Trophoblast cell (in vitro differentiated cells and primary cell): ENCODE measurements at places on chromosomes 6 and 20.
A peak's percentile ranks its signal among the peaks of the same experiment; 100 is the strongest.

- H3K36me3 ChIP-seq = no peaks in the 10 kb centered on the region
- peak; percentile 28 for DNase-seq
- no peak overlapping the region for H3K27ac ChIP-seq
- H3K4me1 ChIP-seq = no peaks in the 10 kb centered on the region
- H3K27me3 ChIP-seq = no peaks in the 10 kb centered on the region
These were observed 159.2 kb downstream of the CD109 start for GRCh38 chr6:73854998-73855718.

- peaks cover 59% of the 10 kb centered on the region for H3K27me3 ChIP-seq
- H3K4me1 ChIP-seq = peaks cover 4% of the 10 kb centered on the region
- DNase-seq = no peak
These were observed 929 bp downstream of the CDH22 start for GRCh38 chr20:46307139-46307998.

GRCh38 chr6:43436577-43437282 is 9.4 kb downstream of the ABCC10 start:
- no peaks in the 10 kb centered on the region for H3K27me3 ChIP-seq
- DNase-seq = no peak
- H3K4me1 ChIP-seq = no peaks in the 10 kb centered on the region
- peaks cover 38% of the 10 kb centered on the region for H3K36me3 ChIP-seq
- no peak overlapping the region for H3K4me3 ChIP-seq

- no peaks in the 10 kb centered on the region for H3K27me3 ChIP-seq
- H3K4me3 ChIP-seq = no peak overlapping the region
- no peaks in the 10 kb centered on the region for H3K36me3 ChIP-seq
- no peak for DNase-seq
- H3K27ac ChIP-seq = no peak overlapping the region
These were observed 6.8 kb downstream of the GCM2 start for GRCh38 chr6:10875026-10875425.

DNA sequence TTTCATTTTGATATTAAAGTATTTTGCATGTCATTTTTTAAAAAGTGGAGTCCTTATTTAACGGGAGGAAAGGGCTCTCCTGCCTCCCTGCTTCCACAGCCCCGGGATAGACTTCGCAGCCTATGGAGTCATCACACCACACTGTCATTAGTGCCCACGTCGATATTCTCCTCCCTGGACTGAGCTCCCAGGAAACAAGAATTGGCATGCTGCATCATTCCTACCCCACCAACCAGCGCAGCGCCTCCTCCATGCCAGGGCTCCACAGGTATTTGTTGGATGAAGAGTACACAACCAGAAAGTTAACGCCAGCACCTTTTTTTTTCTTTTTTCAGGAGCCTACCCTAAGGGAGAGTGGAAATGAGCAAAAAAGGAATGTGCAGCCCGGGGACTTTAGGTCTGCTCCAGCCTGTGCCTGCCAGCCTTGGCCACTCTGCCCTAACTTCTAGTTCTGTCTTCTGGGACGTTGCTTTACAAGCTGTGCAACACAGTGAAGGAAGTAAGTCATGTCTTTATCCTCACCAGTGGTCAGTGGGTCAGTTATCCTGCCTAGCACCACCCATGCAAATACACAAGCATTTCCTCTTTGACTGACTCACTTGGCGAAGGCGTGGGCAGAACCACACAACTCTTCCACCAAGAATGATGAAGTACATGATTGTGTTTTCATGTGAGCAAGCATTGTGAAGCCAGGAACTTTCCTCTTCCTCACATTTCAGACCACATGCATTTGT is 180.7 kb upstream of the UST start:
- no peak overlapping the region for H3K4me3 ChIP-seq
- H3K4me1 ChIP-seq = no peaks in the 10 kb centered on the region
- no peak overlapping the region for H3K27ac ChIP-seq
- DNase-seq = peak; percentile 33
- no peaks in the 10 kb centered on the region for H3K36me3 ChIP-seq

DNA sequence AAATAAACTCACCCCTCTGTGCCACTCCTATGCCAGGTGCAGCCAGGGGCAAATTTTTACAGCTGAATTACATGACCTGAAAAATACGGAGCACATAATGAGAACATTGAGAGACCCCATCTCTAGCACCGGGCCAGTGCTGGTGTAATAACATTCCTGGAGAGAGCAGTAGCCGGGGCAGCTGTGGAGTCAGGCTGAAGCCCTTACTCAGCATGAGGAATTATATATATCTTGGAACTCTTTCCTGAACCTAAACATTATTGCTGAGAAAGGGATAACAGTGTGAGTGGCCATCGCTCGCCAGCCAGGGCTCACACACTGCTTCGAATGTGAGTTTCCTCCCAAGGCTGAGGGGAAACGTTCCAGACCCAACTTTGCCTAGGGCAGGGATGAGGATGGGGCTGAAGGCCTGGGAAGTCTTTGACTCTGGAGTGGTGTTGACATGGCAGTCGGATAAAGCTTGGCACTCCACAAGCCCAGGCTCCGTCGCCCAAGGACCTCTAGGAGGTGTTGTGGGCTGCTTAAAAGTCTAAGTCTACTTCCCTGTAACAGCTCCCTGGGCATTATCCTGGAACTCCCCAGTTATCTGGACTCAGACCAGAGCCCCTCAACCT is 269.8 kb downstream of the CDC5L start:
- no peak overlapping the region for H3K4me3 ChIP-seq
- no peaks in the 10 kb centered on the region for H3K36me3 ChIP-seq
- H3K27ac ChIP-seq = no peak overlapping the region
- peaks cover 27% of the 10 kb centered on the region for H3K4me1 ChIP-seq

DNA sequence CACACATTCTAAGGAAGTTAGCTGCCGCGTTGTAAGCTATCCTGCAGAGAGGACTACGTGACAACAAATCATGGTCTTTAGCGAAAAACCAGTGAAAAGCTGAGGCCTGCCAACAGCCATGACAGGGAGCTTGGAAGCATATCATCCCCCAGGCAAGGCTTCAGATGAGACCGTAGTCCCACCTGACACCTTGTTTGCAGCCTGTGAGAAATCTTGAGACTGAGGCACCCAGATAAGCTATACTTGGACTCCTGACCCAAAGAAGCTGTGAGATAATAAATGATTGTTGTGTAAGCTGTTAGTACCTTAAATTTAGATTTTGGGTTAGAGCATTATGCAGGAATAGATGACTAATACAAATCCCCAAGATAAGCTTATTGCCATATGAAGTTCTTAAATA is 45.4 kb upstream of the SENP6 start:
- H3K36me3 ChIP-seq = no peaks in the 10 kb centered on the region
- H3K4me3 ChIP-seq = no peak overlapping the region
- DNase-seq = no peak
- H3K27ac ChIP-seq = no peak overlapping the region

GRCh38 chr6:142773324-142773723 is 171.7 kb downstream of the HIVEP2 start:
- no peaks in the 10 kb centered on the region for H3K27me3 ChIP-seq
- no peak overlapping the region for H3K4me3 ChIP-seq
- H3K4me1 ChIP-seq = no peaks in the 10 kb centered on the region
- H3K36me3 ChIP-seq = peaks cover 44% of the 10 kb centered on the region

GRCh38 chr6:112560651-112561050 is 213.5 kb downstream of the RFPL4B start:
- no peak for DNase-seq
- no peaks in the 10 kb centered on the region for H3K27me3 ChIP-seq
- H3K27ac ChIP-seq = no peak overlapping the region
- no peaks in the 10 kb centered on the region for H3K36me3 ChIP-seq

DNA sequence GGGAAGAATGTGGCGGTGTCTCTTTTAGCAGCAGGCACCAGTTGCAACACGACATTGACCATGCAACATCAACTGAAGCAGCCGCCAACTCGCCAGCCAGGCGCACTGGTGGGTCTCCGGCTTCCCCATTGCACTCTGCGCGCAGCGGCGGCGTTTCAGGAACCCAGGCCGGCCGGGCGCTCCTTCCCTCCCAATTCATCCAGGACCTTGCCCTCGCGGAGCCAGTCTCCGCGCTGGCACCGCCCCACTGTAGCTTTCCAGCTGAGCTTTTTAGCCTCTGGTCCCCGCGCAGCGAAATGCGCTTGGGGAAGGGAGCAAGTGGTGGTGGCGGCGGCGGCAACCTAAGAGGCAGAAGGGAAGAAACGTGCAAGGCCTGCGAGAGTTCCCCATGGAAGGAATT is 297.9 kb upstream of the RIMS1 start:
- no peak for DNase-seq
- no peak overlapping the region for H3K4me3 ChIP-seq
- no peaks in the 10 kb centered on the region for H3K36me3 ChIP-seq
- no peak overlapping the region for H3K27ac ChIP-seq
- H3K27me3 ChIP-seq = no peaks in the 10 kb centered on the region
- H3K4me1 ChIP-seq = no peaks in the 10 kb centered on the region

- peaks cover 11% of the 10 kb centered on the region for H3K4me1 ChIP-seq
- no peak overlapping the region for H3K27ac ChIP-seq
- H3K36me3 ChIP-seq = no peaks in the 10 kb centered on the region
- H3K27me3 ChIP-seq = no peaks in the 10 kb centered on the region
- H3K4me3 ChIP-seq = no peak overlapping the region
These were observed 183.6 kb downstream of the JARID2 start for GRCh38 chr6:15429141-15430110.

GRCh38 chr20:59690101-59690500 is 85.8 kb downstream of the PHACTR3 start:
- no peak overlapping the region for H3K4me3 ChIP-seq
- no peaks in the 10 kb centered on the region for H3K4me1 ChIP-seq
- no peaks in the 10 kb centered on the region for H3K27me3 ChIP-seq
- no peaks in the 10 kb centered on the region for H3K36me3 ChIP-seq
- H3K27ac ChIP-seq = no peak overlapping the region

DNA sequence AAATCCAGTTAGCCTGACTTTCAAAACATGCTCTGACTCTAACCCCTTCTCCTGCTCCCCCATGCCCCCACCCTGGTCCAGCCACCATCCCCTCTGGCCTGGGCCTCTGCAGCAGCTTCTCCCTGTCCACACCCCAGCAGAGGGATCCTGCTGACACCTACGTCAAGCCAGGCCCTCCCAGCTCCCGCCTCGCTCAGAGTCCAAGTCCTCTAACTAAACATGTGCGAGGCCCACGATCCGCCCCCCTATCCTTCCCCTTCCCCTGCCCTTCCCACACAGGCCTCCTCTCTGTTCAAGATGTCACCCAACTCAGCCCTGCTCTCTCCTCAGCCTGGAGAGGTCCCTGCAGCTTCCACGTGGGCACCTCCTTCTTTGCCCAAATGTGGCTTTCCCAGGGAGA is 33.7 kb downstream of the NFATC2 start:
- no peaks in the 10 kb centered on the region for H3K27me3 ChIP-seq
- no peak overlapping the region for H3K4me3 ChIP-seq
- peaks cover 5% of the 10 kb centered on the region for H3K36me3 ChIP-seq
- no peak for DNase-seq
- H3K4me1 ChIP-seq = no peaks in the 10 kb centered on the region
- no peak overlapping the region for H3K27ac ChIP-seq

- H3K4me3 ChIP-seq = no peak overlapping the region
- H3K27ac ChIP-seq = no peak overlapping the region
- no peak for DNase-seq
- no peaks in the 10 kb centered on the region for H3K4me1 ChIP-seq
These were observed 32.3 kb downstream of the RPRD1B start for GRCh38 chr20:38065764-38066375.

- no peaks in the 10 kb centered on the region for H3K36me3 ChIP-seq
- H3K4me1 ChIP-seq = no peaks in the 10 kb centered on the region
- DNase-seq = no peak
- H3K27ac ChIP-seq = no peak overlapping the region
- H3K27me3 ChIP-seq = no peaks in the 10 kb centered on the region
- H3K4me3 ChIP-seq = no peak overlapping the region
These were observed 512.5 kb downstream of the BCKDHB start for GRCh38 chr6:80618953-80619352.

DNA sequence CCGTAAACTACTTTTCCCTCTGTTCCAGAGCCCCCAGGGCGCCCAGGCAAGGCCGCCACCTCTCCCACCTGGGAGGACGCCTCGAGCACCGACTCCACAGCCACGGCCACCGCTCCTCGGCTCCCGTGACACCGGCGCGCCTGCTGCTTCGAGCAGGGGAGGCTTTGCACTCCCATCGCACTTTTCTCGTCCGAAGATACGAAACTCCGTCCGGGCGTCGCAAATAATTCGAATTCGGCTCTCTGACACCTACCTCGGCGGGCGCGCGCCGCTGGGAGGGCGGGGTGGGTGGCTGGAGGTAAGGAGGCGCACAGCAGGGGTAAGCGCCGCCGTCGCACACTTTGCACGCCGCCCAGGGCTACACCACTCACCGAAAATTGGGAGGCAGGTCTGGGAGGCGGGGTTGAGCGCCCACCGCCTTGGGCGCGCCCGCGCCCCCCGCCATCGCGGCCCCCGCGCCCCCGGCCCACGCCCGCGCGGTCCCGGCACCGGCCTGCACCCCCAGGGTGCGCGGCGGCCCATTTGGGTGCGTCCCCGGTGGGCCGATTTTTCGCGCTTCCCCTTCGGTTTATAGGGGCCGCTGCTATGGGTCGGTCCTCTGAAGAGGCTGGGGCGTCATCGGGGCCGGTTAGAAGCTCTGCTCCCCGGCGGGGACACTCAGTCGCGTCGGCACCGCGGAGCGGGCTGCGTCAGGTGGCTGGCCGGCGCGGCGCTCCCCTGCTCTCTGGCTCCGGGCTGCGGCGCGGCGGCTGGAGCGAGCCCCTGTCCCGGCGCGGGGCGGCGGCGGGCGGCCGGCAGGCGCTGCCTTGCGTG is 36.2 kb downstream of the GNAS start:
- peak; percentile 56 for DNase-seq
- peak overlapping the region; percentile 48 for H3K27ac ChIP-seq
- H3K36me3 ChIP-seq = no peaks in the 10 kb centered on the region
- peaks cover 6% of the 10 kb centered on the region for H3K4me1 ChIP-seq
- H3K27me3 ChIP-seq = no peaks in the 10 kb centered on the region

GRCh38 chr20:45011108-45011526 is 44.8 kb downstream of the STK4 start:
- DNase-seq = peak; percentile 75
- H3K4me1 ChIP-seq = no peaks in the 10 kb centered on the region
- H3K27ac ChIP-seq = no peak overlapping the region
- H3K27me3 ChIP-seq = no peaks in the 10 kb centered on the region

DNA sequence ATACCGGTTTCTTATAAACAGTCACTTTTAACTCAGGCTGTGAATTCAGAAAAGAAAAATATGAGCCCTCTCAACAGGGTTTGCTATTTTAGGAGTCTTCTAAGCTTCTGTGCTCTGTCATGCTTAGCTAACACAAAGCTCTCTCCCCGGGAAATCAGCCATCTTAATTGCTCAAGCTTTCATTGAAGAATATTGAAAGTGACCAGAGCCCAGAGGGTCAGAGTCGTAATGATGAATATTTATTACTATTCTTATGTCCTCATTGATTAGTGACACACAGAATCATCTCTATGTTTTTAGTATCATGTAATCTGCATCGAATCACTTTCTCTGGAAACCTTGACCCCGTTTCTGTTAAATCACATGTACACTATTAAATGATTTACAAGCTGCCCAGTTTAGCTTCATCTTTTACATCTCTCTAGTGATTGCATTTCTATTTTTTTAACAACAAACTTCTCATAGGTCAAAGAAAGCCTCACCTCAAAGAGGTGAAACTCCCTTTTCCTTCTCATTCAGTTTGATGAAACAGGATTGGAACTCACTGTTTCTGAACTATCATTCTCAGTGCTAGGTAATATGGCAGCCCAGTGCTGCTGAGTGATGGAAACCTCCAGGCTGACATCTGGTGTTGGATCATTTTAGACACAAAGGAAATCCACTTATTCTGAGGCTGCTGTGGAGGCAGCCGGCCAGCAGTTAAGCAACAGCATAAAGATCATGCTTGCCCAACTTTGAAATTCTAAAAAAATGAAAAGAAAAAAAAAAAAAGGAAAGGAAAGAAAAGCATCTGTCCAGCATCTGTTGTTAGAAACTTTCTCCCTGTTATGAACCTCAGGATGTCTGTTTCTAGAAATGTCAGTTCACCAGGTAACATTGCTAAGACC is 96.3 kb downstream of the RFPL4B start:
- DNase-seq = no peak
- H3K4me1 ChIP-seq = no peaks in the 10 kb centered on the region
- no peaks in the 10 kb centered on the region for H3K36me3 ChIP-seq
- H3K27ac ChIP-seq = no peak overlapping the region
- H3K27me3 ChIP-seq = no peaks in the 10 kb centered on the region
- H3K4me3 ChIP-seq = no peak overlapping the region
